ENCODE measurements at places on chromosomes 1 and 21.

DNA sequence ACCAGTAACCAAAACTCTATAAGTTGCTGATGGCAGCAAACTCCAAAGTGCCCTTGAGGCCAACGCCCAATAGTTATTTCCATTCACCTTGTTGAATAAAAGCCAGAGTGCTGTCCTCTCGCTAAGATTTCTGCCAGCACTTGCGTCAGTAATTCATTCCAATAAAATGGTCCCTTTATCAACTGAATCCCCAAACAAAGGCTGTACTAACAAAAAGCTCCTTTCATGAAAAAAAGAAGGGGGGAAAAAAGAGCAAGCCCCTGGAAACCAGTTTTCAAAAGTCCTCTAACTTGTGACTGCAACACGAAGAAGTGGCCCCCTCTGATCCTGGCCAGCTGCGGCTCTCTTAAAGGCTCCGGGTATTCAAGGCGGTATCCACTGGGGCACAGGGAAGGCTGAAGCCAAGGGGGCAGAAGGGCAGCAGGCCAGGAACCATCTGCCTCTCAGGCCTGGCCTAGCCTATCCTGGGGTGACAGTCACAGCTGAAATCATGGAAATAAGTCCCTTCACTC lies 55.8 kb upstream of the ZNF326 start:
- no peak for DNase-seq

DNA sequence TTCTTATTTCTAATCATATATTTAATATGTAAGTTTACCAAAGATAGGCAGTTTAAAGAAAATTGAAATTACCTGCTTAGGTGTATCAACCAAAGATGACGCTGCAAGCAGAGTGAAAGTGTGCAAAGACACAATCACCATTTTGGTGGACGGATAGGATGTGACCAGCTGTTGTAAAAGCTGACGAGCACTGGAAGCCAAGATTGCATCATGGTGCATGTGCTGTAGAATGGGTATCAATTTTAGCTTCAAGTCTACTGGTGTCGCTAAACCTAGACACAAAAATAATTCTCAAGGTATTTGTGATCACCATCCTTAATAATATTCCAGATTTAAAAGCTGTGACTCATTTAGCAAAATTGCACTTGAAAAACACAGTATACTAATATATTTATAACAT lies 28.2 kb downstream of the INTS7 start:
- no peak for DNase-seq

GRCh38 chr1:41455479-41456332 lies 28.8 kb downstream of the EDN2 start:
- peak; percentile 55 for DNase-seq

- no peak for DNase-seq
These were observed 1.3 kb downstream of the ST6GALNAC3 start for GRCh38 chr1:76075877-76076276.

Measured in fibroblast of mammary gland (primary cell).